ENCODE measurements at places on chromosomes 3 and 15.

DNA sequence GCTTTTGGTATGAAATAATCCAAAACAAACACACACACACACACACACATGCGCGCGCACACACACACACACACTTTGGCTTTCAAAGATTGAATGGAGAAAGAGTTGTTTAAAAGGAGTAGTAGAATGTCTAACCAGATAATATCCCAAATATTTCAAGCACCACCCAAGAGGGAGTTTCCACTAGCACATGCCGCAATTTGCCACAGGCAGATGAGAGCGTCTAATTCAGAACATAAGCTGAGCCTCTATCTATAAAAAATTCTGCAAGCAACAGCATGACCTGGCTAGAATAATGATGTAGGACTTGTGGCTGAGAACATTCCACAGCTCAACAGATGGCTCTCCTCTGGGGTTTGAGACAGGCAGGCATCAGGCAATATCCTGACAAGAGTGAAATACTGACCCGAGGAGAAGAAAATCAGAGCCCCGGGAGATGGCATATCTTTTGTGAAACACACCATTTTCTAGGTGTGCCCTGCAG lies 302.5 kb upstream of the GADL1 start:
- DNase-seq, result no peak

GRCh38 chr3:149701977-149702350 lies 44.1 kb upstream of the WWTR1 start:
- no peak for DNase-seq

DNA sequence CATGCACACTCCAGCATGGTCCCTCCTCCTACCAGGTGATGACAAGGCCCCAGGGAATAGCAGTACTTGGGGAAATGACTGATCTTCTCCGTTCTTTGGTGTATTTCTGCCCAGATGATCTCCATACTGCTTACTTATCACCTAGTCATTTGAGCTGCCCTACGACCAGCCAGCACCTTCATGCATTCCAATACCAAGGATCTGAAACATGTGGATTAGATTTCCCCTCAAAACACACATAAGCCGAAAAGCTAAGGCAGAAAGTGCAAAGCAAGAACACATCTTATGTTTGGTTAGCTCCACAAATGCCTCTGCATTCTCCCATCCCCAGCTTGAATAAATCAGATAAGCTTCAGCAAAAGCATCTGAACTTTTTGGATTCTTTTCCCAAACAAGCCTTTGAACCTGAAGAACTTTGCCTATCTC lies 64.8 kb upstream of the BCL6 start:
- DNase-seq, result no peak

DNA sequence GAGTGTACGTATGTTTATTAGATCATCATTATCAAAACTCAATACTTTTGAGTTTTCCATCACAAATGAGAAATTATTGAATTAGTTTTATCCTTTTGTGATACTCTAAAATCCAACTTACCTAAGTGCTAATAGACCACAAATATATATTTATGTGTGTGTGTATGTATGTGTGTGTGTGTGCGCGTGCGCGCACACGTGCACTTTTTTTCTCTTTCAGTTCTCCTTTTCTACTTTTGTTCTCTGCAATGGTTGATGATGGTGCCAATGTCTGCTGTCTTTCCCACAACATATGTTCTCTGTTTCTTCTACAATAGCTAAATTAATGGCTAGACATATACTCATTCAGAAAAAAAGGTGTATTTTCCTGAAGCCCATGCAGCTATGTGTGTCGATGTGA lies 571.6 kb upstream of the ARPP21 start:
- DNase-seq, result no peak

DNA sequence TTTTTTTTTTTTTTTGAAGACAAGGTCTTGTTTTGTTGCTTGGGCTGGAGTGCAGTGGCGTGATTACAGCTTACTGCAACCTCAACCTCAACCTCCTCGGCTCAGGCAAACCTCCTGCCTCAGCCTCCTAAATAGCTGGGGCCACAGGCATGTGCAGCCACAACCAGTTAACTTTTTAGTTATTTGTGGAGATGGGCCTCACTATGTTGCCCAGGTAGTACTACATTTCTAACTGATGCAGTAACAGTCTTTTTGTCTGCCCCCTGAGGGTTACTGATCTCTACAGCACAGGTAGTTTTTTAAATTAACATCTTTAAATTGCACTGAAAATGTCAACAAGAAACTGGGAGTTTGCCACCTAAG lies 3.4 kb upstream of the LMLN start:
- no peak for DNase-seq

DNA sequence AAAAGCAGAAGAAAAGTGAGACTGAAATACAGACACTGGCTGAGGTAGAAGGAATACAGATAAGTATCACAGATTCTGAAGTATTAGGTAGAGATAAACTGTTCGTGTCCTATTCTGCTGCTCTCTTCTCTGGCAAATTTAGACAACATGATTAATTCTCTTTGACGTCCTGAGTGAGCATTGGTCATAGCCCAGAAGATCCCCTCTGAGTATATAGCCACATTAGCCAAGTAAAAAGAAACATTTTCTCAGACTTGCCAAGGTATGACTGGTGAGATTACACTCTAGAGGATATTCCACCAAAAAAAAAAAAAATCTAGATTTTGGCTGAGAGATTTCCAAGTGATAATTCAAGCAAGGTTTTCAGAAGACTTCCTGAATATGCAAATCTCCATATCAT lies 111.4 kb upstream of the ALCAM start:
- DNase-seq, result peak; percentile 54

GRCh38 chr3:183438735-183439134 lies 10.3 kb upstream of the MCF2L2 start:
- peak; percentile 19 for DNase-seq

DNA sequence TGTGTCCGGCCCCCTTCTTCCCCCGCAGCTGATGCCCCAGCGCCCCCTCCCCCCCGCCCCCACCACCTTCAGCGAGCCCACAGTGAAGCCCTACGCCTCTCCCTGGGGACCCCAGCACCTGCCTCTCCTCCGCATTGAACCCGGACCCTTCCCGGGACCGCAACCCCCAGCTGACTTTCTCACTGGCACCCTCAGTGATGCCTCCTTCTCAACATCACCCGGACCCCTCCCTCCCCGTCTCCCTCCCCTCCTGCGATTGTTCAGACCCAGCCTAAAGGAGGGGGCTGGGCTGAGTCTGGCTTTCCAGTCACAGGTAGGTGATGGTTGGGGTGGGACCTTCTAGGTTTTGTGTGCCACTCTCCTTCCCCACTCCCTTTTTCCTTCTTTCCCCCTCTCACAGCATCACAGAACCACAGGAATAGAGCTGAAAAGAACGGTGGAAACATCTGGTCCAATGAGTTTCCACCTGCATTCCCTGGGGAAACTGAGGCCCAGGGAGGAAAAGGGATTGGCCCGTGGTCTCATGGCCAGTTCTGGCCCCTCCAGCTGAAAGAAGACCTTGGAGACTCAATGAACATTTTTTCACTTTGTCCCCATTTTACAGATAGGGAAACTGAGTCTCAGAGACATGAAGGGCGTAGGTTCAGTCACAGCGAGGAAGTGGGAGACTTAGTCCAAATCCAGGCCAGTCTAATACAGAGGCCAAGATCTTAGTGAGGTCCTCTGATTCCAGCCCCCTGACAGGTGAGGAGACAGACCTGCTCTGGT lies 828 bp downstream of the CAND2 start:
- no peak for DNase-seq

DNA sequence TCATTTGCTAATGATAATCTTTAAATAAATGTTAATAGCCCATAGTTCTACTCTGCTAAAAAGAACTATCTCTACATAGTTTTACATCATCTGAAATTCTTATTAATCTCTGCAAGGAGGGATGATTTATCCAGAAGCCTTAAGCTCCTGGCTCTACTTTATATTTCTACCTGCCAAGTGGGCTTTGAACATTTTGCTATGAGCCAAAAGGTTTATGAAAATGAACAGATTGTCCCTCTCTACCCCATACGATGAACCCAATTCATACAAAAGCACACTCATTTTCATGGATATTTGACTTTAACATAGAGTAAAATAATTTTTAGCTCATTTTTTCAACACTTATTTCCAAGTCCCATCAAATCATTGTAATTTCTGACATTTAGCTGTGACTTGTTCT lies 611.0 kb downstream of the NSUN3 start:
- no peak for DNase-seq

- no peak for DNase-seq
These were observed 401.7 kb downstream of the OXSM start for GRCh38 chr3:26191556-26191955.

GRCh38 chr3:118527514-118528044 lies 507.1 kb downstream of the IGSF11 start:
- no peak for DNase-seq

- no peak for DNase-seq
These were observed 925 bp upstream of the PSTPIP1 start for GRCh38 chr15:76994001-76994400.

- no peak for DNase-seq
These were observed 33.6 kb downstream of the HEG1 start for GRCh38 chr3:125022206-125022605.

DNA sequence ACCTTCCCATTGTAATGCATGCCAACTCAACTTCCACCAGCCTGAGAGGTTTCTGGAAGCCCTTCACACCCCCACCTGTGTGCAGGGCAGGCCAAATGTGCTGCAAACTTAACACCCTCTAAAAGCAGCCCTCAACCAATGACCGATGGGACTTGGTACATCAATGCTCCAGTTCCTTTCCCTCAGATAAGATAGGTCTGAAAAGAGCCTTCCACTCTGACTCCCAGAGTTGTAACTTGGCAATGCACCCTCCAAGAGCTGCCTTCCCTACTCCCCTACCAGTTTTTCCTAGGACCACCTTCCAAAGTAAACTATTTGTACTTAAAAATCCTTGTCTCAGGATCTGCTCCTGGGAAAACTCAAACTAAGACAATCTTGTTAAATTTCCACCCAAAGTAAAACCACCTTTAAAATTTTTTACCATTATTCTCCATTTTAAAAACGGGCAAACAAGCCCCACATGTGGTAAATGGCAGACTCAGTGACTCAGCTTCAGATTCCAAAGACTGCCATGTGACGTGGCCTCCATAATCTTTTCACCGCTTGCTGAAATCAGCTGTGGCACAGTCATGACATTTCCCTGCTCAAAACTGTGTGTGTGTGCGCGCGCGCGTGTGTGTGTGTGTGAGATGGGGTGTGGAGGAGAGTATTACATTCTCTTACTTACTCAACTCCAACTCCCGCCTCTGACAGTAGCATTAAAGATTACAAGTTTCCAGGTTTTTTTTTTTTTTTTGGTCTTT lies 17.2 kb downstream of the RASGRP1 start:
- no peak for DNase-seq

- DNase-seq, result no peak
These were observed 11.9 kb downstream of the LRCH3 start for GRCh38 chr3:197802779-197803459.

DNA sequence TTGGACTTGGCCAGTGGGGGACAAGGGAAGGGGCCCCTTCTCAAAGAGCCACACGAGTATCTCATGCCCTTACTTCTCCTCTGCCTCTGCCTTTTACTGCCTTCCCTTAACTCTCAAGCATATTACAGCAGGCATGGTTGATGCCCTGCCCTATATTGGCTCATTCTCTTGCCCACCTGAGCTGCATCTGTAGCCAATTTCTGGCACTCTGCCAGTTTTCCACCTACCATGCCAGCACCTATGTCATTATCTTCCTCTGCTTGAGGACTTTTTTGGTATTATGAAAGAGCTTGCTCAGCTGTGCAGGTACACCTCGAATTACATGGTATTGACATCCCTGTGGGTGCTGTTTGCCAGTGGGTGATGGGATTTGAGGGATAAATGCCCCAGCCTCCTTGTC lies 181.8 kb downstream of the OXSM start:
- no peak for DNase-seq

DNA sequence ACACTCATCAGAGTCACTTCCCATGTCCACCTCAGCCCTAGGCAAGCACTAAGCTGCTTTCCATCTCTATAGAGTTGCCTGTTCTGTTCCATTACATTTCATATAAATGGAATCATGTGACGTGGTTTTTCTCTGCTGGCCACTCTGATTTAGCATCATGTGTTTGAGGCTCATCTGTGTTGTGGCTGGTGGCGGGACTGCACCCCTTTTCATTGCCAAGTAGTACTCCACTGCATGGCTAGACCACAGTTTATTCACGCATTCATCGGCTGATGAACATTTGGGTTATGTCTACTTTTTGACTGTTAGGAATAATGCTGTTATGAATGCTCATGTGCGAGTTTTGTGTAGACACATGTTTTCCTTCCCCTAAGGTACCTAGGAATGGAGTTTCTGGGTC lies 114.9 kb downstream of the TMEM266 start:
- DNase-seq, result no peak

DNA sequence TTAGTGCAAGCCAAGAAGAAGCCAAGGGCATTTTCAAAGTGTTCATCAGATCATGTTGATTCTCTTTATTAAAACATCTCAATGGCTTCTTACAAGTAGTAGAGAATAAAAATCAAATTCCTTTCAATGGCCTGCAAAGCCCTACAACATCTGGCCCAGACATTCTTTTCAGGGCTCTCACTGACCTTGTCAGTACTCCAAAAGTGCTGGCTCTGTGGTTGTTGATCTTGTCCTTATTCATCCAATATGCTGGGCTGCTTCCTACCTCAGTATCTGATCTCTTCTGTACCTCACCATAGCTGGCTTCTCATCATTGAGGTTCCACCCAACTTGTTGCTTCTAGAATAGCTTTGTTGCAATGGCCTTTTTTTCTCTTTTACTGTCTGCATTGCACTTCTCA lies 74.0 kb upstream of the SAMMSON start:
- DNase-seq, result no peak

DNA sequence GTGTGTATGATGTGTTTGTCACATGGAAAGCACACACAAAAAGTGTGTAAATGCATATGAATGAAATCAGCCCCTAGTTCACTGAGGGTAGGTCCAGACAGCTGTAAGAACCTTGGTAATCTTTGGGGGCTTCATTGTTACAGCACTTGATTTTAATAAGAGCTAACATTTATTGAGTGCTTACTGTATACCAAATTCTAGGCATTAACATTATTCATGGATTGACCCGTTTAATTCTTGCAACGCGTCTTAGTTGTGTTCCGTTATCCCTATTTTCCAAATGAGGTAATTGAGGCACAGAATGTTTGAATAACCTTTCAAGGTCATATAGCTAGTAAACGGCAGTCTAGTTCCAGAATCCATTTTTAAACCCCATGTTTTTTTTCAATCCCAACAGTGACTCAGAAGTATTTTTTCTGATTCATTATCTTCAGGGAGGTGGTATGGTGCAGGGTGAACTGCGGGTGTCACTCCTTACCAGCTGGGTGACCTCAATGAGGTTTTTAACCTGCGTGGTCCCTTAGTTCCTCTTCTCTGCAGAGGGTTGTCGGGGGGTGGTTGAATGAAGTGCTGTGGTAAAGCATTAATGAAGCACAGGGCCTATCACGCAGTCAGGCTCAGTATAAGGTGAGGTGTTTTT lies 14.2 kb downstream of the RAB8B start:
- DNase-seq, result no peak

DNA sequence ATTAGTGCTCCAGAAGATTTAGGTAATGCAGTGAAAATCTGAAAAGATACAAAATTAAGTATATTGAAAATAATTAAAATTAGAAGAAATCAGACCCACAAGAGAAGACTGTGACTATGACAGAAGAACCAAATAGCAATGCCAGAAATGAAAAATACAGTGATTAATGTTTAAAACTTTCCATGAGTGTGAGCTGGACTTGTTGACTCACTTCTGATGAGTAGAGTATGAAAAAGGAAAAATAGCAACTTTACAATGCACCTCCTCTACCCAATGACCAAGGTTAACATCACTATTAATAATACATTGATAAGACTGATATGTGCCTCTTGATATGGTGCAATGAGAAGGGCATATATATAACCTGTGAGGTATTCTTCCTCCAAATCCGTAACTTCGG lies 39.3 kb upstream of the SLC22A13 start:
- no peak for DNase-seq

- no peak for DNase-seq
These were observed 47.2 kb upstream of the IREB2 start for GRCh38 chr15:78390826-78391225.
